Transverse colon (tissue), 4 donors: ENCODE measurements at places on chromosomes 3 and 15. TPM values are rescaled to one million over a fixed set of nuclear protein-coding genes. Genes with fewer than 3 reads are reported as not detected.
A peak's percentile ranks its signal among the peaks of the same experiment; 100 is the strongest.

GRCh38 chr15:39618063-39618823 lies 37.4 kb downstream of the THBS1 start:
- DNase-seq = no peak
- peaks cover 24% of the 10 kb centered on the region for H3K4me1 ChIP-seq
- no peaks in the 10 kb centered on the region for H3K36me3 ChIP-seq
- H3K4me3 ChIP-seq = no peak overlapping the region
- no peak overlapping the region for H3K27ac ChIP-seq

DNA sequence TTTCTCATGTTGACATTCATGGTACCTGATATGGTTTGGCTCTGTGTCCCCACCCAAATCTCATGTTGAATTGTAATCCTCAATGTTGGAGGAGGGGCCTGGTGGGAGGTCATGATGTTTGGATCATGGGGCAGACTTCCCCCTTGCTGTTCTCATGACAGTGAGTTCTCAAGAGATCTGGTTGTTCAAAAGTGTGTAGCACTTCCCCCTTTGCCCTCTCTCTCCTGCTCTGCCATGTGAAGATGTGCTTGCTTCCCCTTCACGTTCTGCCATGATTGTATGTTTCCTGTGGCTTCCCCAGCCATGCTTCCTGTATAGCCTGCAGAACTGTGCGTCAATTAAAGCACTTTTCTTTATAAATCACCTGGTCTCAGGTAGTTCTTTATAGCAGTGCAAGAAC lies 3.3 kb upstream of the UBL7 start:
- no peak overlapping the region for H3K4me3 ChIP-seq
- no peaks in the 10 kb centered on the region for H3K36me3 ChIP-seq
- no peaks in the 10 kb centered on the region for H3K27me3 ChIP-seq
- H3K4me1 ChIP-seq = peaks cover 15% of the 10 kb centered on the region
- no peak overlapping the region for H3K27ac ChIP-seq

DNA sequence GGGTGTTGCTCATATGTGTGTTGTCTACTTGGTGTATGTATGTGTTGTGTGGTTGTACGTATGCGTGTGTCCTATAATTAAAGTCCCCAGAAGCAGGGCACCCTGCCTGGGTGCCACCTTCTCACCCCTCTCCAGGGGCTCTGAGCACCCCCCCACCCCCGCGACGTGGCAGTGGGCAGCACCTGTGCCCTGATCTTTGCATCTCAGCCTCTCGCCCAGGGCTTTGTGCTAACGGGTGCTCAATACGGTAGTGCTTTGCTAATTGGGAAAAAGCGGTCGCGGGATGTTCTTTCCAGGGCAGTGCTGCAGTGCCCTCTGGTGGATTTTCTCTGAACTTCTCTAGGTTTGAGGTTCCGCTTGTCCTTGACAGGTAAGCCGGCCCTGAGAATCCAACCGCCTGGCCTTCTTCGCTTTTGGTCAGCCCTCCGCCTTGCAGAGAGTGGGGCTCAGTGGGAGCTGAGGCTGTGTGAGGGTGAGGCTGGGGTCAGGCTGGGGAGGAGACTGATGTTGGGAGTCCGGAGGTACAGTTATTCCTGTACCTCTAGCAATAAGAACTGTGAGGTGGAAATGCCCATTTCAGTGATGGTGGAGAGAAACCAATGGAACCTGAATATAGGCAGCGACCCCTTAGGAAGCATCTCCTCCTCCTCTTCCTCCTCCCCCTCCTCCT lies 17.6 kb upstream of the EPHB3 start:
- no peaks in the 10 kb centered on the region for H3K36me3 ChIP-seq
- DNase-seq = peak; percentile 80
- H3K4me1 ChIP-seq = peaks cover 6% of the 10 kb centered on the region
- no peak overlapping the region for H3K27ac ChIP-seq
- H3K27me3 ChIP-seq = peaks cover 37% of the 10 kb centered on the region
- H3K4me3 ChIP-seq = no peak overlapping the region

DNA sequence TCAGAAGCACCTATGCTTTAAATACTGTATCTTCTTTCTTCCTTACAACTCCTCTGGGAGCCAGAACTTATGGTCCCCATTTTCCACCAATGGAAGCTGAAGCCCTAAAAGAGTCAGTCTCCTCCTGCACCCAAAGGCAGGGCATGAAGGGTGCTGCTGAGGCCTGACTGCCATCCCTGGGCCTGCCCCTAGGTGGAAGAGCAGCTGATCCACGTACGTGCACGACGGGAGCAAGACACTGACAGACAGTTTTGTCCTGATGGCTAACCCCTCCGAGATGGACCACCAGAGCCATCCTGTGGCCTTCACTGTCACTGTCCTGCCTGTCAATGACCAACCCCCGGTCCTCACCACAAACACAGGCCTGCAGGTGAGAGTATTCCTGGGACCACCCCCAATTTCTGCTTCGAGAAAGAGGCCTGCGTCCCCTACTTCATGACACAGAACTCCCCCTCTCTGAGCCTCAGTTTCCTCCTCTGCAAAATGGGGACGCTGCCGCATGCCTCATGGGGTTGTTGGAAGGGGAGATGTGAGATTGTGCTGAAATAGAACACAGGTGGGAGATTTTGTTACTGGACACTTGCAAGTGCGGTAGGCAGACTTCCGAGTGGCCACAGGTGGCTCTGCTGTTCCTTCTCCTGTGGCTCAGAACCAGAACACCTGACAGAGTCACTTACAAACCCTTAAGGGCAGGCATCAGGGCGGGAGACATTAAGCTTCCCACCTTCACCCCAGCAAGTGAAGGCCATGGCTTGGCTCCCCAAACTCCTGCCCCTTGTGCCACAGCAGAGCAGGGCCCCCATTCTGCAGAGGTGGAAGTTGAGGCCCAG lies 175.4 kb downstream of the TBC1D2B start:
- no peak overlapping the region for H3K27ac ChIP-seq
- H3K4me3 ChIP-seq = no peak overlapping the region
- H3K4me1 ChIP-seq = no peaks in the 10 kb centered on the region
- no peaks in the 10 kb centered on the region for H3K36me3 ChIP-seq
- H3K27me3 ChIP-seq = no peaks in the 10 kb centered on the region

Gene BHLHE40
- total RNA-seq = 18.9 TPM
